Left forelimb (tissue), 1 donor: ENCODE measurements at places on chromosomes 6 and 20.

DNA sequence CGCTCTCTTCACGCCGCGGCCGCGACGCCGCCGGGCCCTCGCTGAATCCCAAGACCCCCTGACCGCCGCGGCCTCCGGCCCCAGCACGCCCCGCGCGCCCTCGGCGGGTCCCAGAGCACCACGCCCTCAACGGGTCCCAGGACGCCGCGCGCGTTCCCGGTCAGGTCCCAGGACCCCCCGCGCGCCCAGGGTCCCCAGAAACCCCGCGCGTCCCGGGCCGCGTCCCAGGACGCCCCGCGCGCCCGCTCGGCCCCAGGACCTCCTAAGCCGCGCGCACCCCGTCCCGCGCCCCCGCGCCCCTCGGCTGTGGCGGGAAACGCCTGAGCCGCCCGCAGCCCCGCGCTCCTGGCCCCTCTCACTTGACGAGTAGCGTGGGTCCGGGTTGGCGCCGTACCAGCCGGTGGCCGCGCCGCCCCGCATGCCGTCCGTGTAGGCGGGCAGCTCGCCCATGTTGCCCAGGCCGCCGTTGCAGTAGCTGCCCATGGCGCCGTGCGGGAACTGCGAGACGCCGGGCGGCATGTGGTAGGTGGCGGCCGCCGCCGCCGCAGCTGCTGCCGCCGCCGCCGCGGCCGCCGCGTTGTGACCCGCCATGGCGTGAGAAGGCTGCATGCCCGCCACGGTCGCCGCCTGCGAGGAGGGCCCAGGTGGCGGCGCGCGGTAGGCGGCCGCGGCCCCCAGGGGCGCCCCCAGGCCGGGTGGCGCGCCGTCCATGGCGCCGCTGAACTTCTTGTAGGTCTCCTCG, 556 bp downstream of the NKX2-4 start:
- DNase-seq = no peak

DNA sequence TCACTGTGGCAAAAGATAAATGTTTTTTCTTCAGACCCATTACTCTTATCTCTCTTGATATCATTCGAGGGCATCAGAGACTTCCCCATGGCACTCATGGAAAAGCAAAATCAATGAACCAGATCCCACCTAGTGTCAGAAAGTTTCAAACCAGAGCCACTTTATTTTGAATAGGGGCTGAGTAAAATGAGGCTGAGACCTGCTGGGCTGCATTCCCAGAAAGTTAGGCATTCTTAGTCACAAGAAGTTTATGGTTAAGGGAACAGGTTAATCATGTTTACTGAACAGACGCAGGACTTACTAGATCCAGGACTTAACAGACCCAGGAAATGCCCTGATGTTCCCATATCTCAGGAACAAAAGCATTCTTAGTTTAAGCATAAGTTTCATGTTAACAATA, 369.9 kb downstream of the BTBD3 start:
- DNase-seq = no peak

DNA sequence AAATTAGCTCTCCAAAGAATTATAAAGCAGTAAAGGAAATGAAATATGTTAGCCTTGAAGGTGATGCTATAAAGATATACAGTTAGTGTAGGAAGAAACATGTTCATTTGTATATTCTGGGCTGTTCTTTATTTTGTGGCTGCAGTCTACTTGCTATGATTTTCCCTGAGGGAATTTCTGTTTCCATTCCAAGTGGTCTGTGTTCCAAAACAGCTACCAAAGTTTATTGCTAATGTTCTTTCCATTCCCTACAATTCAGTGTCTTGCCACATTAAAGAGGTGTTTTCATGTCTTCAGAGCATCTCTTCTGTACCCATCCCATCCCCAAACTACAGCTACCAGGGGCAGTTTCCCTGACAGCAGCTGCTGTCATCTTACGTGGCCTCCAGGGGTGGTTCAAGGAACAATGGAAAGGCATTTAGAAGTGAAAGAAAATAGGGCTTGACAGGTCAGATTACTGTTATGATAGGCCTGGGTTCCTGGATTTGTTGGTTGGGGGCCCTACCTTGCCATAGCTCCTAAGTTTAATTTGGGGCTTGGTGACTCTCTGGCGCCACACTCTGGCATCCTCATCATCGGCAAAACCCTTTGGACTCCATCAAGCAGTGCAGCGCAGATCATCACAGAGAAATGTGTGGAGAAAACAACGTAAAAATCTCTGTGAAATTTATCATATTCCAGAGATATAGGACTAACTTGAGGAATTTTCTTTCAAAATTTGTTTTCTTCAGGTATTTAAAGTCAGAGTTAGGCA, 33.8 kb upstream of the AIG1 start:
- DNase-seq = no peak

DNA sequence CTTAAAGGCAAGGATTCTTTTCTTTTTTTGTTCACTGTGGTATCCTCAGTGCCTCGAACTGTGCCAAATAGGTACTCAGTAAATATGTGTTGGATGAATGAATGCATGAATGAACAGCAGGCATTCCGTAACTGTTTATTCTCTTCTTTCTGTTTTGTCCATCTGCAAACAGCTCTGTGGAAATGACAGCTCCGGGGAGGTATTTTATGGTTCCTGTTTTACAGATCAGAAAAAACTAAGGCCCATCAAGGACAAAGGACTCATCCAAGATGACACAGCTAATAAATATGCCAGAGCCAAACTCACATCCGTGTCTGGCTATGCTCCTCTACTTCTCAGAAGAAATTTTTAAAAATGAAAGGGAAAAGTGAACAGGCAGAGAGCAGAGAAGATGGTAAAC, 21.0 kb downstream of the JPH2 start:
- DNase-seq = no peak

DNA sequence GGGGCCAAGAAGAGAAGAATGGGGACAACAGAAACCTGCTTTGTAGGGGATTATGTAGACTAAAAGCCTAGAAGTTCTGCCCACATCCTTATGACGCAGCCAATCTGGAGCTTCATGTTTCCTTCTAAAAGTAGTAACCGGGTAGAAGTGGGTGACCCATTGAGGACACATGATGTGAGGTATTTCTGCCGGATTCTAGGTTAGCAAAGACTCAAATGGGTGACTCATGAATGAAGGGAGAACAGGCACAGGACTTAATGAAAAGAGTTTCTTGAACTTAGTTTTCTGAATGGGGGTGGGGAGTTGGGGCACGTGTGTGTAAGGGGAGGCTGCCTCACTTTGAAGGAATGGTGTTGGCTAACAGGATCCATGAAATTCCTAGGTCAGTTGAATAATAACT, 68.8 kb downstream of the CDS2 start:
- no peak for DNase-seq

DNA sequence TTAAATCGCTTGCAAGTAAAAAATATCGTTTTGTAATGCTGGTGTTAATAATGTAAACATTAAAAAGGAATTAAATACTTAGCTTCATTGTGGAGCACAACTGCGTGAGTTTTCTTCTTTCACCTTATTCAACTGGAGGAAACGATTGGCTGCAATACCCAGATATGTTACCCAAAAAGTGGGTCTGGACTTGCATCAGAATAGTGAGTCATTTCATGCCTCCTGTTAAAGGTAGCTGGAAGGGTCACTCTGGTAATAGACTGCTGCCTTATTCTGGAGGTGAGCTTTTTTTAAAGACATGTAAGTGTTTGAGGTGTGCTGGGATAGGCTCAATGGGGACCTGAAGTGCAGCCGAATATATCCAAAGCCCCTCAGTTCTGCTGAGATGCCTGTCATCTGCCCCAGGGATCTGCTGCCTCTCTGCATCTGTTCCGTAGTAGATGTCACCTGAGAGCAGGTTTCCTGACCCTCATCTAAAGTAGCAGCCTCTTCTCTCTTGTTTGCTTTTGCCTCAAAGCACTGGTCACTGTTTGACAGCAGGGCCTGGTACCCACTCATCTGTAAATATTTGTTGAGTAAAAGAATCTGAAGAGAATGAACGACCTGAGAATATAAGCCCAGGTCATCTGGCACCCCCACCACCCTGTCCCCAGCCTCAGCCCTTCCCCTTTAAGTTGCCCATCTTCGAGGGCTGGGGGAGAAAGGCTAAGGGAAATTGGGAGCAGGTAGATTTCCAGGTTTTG, 5.6 kb upstream of the UQCC2 start:
- no peak for DNase-seq

DNA sequence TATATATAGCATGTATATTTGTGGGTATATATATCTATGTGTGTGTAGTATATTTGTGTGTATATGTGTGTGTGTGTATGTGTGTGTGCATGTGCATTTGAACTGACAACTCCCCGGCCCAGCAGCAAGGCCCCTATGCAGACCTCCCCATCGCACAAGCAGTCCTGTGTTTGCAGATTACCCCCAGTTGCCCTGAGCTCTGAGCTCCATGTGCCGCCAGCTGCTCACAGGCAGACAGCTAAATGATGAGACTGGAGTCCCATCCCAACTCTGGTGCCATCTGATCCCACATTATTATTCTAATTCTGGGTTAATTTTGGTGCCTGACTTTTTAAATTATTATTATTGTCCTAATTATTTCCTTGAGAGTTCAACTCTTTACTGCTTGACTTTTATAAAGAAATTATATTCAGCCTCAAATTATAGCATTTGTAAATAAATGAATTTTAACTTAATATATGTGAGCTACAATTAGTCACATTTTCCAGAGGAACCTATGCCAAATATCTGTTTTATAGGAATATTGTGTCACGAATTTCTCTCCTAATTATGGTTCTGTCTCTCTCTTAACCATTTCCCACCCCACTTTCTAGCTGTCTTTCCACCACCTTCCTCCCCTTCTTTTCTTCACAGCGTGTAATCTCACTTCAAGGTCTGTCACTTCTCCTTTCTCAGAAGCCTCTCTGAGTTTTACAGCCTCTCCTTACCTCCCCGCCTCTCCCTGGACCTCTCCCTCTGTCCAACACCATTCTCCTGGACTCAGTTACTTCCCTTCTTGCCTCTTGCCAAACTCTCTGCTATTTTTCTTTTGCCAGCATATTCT, 90.6 kb upstream of the SYNDIG1 start:
- DNase-seq = no peak

DNA sequence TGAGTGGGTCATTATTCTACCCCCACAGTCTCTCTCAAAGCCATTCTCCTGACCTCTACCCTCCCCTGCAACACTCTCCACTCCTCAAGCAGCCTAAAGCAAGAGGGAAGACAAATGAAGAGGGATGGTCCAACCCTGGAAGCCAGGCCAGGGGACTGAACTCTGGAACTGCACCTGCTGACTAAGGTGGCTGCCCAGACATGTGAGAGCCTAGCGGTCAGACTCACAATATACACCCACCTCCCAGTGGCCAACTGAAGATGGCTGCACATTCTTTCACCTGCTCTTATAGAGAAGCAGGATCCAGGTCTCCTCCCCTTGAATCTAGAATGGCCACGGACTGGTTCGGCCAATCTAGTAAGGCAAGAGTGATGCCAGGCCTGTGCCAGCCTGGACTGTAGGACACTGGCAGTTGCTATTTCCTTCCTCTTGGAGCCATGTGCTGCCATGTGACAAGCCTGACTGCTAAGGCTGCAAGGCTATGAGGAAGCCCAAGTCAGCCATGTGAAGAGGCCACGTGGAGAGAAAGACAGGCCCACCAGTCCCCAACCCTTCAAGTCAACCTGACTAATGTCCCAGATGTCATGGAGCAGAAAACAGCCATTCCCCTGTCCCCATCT, 31.8 kb downstream of the ACSS1 start:
- DNase-seq = no peak

- DNase-seq = no peak
Measured at GRCh38 chr20:361561-361960, 14.7 kb downstream of the NRSN2 start.

- no peak for DNase-seq
Measured at GRCh38 chr6:129662406-129662766, 47.6 kb downstream of the ARHGAP18 start.

GRCh38 chr6:98836025-98836961, 1.9 kb downstream of the POU3F2 start:
- DNase-seq = no peak

GRCh38 chr6:111540681-111541025, 57.6 kb upstream of the REV3L start:
- no peak for DNase-seq

DNA sequence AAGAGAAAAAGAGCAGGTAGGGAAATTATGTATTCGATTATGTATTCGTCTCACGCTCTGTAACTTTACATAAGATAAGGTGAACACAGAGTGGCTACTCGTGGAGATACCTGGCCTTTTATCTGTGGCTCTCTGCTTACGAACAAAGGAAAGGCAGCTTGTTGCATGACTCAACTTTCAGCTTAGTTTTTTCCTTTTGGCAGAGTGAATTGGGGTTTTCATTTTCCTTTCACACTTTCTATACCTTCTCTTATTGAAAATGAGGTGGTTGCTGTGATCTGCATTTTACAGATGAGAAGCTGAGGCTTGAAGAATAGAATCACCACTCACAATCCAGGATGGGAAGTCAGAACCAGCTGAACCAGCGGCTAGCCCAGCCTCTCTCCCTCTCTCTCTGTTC, 13.3 kb upstream of the KCNK15 start:
- no peak for DNase-seq

- no peak for DNase-seq
Measured at GRCh38 chr6:126067073-126067472, 80.7 kb downstream of the TRMT11 start.
